ENCODE measurements at places on chromosomes 1 and 21.
A peak's percentile ranks its signal among the peaks of the same experiment; 100 is the strongest.

DNA sequence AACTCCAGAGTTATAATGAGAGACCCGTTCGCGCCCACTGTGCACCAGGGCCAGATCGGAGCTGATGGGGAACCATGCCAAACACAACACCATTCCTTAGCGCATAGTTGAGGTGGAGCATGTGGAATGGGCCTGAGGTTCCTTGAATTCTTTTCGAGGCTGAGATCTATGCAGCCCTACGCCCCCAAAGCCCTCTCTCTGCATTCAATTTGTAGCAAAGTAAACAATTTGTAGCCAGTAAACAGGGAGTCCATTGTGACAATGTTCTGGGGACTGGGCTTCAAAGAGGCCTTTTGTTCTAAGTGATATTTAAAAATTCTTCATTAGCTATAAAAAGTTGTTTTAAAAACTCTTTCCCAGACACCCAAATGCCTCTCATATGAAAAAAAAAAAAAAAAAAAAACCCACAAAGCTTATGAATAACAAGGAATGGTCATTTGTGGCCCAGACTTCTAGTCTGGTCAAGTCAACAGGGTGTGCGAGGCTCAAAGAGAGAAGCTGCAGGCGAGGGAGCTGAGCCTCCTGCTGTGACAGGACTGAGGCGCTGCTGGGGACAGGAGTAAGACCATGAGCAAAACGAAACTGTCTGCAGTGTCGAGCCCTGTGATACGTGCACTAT is 30.6 kb upstream of the KCNE2 start:
- no peak for DNase-seq

GRCh38 chr1:93672069-93672468 is 9.6 kb downstream of the BCAR3 start:
- DNase-seq = peak; percentile 91

DNA sequence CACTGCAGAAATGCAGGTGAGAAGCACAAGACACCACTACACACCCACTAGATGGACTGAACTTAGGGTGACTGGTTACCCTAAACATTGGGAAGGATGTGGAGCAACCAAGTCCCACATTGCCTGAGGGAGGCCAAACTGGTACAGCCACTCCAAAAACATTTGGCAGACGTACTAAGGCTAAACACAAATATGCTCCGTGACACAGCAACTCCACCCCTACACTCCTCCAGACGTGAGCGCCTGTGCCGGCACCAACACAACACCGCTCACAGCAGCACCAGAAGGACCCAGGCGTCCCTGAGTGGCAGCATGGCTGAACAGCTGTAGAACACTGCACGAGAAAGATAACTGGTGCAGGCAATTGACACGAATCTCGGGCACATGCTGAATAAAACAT is 14.7 kb downstream of the PTTG1IP start:
- DNase-seq = no peak

DNA sequence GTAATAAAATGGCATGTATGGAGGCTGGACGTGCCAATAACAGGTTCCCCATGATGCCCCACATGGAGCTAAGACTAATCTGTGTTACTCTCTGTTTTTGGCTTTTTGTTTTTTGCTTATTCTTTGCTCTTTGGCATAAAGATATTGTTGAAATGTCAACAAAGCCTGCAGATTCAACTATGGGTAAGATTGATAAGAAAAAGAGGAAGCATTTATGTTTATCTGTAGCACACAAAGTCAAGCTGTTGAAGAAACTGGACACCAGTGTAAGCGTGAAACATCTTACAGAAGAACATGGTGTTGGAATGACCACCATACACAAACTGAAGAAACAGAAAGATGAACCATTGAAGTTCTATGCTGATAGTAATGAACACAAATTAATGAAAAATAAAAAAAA is 402.7 kb downstream of the LTN1 start:
- no peak for DNase-seq

DNA sequence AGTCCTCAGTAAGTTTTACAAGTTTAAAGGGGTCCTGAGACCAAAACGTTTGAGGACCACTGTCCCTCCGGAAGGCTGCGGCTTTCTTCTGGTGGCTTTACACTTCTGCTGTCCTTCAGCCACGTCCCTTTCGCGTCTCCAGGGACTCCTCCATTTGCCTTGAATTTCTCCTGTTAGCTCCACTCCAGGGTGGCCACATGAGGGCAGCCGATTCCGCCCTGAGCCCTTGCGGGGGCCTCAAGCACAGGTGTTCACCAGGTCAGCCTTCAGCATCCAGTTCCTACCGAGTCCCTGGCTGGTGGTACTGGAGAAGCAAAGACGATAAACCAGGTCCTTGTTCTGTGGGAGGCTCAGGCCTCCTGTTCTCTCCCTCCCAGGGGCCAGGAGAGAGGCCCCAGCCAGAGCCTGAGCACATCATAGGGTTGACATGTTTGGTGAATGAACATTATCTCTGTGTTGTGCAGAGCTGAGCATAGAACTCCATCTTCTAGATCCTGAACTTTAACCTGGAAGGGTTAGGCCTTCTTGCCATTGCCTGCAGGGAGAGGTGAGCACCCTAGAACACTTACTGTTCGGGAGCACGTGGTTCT is 27.4 kb upstream of the COQ8A start:
- DNase-seq = peak; percentile 47

DNA sequence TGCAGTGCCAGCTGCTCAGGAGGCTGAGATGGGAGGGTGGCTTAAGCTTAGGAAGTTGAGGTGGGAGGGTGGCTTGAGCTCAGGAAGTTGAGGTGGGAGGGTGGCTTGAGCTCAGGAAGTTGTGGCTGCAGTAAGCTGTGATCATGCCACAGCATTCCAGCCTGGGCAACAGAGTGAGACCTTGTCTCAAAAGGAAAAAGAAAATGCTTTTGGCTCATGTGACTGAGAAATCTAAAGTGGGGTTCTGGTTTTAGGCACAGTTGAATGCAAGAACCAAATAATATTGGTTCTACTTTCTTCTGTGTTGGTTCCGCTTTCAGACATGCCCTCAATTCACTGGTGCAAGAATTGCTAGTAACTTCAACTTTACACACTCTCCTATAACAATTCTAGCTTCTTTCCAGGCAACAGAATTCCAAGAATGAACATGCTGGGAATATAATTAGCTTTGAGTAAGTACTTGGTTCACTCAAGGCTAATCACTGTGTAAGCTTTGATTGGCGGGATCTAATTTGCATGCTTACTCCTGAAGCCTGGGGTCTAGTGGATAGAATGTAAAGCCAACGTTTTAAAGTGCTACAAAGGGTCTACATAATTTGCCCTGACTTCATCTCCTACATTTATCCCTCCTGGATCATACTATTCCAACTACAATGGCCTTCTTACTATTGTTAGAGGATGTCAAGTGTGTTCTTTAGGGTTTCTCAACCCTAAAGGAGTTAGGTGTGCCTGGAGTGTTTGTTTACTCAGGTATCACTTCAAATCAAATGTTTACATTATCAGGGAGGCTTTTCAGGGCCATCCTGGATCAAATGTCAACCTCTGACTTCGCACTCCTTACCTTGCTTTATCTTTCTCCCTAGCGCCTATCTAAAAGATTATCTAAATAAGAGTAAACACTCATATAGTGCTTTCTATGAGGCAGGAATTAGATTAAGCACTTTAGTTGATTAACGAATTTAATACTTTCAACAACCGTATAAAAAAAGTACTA is 115.1 kb downstream of the SLC16A1 start:
- DNase-seq = no peak

GRCh38 chr1:66291531-66291864 is 242.5 kb upstream of the SGIP1 start:
- DNase-seq = no peak

DNA sequence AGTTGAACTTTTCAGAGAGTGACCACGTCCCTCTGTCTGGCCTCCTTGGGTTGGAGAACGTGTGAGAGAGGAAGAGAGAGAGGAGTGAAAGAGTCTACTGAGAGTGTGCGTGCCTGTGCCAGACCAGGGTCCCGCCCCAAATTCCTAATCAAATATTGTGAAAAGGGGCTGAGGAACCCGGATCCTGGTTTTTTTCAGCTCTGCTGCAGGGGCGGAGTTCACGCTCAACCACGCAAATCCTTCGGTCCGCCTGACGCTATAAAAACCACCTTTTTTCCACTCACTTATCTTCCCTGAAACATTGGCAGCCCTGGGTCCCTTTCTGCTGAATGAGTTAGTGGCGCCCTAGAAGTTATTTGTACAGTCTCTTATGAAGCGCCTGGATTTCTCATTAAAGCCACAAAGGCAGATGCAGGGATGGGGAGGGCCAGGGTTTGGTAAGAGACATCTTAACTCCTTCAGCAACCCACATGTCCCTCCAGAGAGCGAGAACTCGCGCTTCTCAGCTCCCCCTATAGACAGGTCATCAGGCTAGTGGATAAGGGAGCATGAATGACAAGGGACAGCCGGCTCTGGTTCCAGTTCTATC is at the start of gene FMOD:
TSS of gene FMOD (minus strand) at position 86 of the 589 bp plus-strand sequence. CDS start 2,852 bp downstream, outside the sequence.
- DNase-seq = peak; percentile 77

DNA sequence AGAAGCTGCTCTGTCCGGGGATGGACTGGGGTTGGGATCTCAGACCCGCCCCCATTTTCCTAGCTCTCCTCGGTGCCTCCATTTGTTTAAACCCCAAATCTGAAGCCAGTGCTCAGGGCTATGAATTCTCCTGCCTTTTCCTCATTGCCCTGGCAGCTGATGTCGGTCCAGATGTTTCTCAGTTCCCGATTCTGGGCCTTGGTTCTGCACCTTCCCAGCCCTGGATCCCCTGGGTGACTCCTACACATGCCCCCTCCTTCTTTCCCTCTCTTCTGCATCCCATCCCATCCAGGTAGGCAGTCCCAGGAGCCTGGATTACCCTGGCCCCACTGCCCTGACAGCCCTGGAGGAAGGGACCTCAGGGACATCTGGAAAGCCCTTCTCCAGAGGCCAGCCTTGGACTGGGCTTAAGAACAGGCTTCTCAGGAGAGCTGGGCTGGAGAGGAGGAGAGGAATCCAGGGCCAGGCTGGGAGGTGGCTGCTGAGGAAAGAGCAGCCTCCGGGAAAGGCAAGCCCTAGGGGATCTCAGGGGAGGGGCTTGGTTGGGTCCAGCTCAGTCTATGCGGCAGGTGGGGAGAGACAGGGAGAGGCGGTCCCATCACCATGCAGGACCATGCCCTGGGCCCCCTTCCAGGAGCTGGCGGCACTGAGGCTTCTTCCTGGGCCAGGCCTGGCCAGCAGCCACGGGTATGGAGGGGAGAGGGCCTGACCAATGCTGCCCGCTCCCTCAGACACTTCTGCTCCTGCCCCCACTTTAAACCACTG is 6.8 kb upstream of the EPS8L3 start:
- peak; percentile 37 for DNase-seq

- DNase-seq = no peak
Measured at GRCh38 chr1:21174654-21175323, 1.9 kb downstream of the EIF4G3 start.

- no peak for DNase-seq
Measured at GRCh38 chr1:56527548-56528302, 51.6 kb downstream of the PLPP3 start.

GRCh38 chr1:33337441-33337840 is 16.5 kb upstream of the A3GALT2 start:
- no peak for DNase-seq

DNA sequence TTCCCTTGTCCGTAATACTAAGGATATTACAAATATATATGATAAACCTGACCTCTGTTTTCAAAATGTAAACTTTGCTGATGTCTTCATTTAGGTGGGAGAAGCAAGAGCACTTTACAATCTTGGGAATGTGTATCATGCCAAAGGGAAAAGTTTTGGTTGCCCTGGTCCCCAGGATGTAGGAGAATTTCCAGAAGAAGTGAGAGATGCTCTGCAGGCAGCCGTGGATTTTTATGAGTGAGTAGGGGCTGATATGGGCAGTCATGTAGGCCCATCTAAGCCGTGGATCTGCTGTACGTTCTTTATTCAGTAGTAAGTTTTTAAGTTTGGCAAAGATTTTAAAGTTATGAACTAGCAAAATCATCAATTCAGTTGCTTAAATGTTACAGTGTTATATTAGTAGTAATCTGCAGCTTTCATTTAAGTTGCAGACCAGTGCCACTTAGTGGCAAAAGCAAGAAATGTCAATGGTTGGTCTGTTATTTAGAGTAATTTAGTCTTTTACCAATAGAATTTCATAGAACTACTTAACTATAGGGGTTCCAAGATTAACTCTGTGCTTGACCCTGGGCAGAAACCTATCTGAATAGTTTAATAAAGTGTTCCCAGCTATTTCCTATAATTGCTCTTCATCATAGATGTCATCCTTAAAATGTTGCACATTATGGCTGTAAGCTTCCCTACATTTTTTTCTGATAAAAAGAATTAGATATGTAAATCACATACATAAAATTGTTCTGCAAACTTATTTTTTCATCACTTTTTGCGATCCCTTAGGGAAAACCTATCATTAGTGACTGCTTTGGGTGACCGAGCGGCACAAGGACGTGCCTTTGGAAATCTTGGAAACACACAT is 21.3 kb downstream of the GPSM2 start:
- no peak for DNase-seq

GRCh38 chr1:153771841-153772593 is 3.2 kb upstream of the SLC27A3 start:
- DNase-seq = no peak

DNA sequence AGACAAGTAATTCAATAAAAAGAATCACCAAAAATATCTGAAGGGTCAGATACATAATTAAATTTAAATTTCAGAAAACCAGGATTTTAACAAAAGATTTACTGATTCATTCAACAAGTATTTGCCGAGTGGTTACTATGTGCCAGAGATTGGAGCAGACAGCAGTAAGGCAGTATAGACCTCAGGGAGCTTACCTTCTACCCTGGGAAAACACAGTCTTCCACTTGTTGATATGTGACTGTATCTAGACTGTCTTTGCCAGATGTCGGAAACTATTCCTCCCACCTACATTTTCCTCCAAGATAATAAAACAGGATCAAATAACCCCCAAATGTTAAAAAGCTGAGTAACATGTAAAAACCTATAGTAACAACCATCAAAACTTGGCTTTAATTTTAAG is 6.2 kb downstream of the HNRNPR start:
- no peak for DNase-seq

GRCh38 chr1:111747282-111747734 is 8.1 kb upstream of the INKA2 start:
- peak; percentile 67 for DNase-seq

DNA sequence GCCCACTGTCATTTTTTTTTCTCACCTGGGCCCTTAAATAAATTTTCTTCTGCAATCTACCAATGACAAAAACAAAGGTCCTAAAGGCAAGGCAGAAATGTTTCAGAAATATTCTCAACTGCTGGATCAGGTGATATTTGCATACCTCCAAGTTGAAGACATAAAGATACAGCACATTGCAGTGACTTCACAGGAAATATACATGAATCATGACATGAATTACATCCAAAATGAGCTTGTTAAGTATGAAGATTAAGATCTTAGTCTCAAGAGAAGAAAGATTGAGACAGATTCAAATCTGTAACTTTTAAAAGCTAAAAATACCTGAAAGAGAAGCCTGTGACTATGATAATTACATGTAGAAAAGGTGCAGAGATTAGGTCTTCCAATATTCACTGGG is 207.8 kb downstream of the SIPA1L2 start:
- no peak for DNase-seq

DNA sequence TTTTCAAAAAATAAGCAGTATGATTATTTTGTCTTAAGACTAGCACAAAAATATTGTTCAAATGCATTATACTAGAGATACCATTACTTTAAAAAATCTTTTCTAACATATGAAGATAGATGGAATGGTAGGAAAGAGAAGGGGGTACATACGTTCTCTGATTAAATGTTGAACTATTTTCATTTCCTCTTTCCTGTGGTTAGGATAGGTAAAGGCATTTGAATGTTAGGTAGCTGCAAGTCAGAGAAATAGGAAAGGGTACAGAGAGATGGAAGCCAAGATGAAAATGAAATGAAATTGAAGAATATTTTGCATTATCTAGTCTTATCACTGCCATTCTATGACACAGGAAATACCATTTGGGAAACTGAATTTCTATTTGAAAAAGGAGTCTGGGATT is 28.3 kb downstream of the TLCD4 start:
- DNase-seq = no peak

Data from left cardiac atrium (tissue), 4 donors.